ENCODE measurements at places on chromosomes 12 and 14.

DNA sequence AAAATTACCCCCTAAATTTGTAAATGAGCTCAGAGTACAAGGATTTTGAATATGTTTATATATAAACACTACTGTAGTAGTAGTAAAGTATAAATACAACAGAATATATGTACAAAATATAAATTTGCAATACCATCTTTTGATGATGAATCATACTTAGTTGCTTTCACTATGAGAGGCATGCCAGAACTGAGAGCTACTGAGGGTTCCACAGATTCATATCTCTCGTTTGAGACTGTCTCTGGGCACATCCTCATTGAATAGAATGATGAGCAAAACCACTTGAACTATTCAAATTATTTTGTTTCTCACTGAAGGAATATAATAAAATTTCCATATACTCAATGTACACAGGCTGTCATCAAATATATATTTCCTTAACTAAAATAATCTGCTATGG is 417.6 kb downstream of the NAV3 start:
- no peak for DNase-seq

- no peak for DNase-seq
Observed at GRCh38 chr12:89840162-89840922, 131.7 kb upstream of the ATP2B1 start.

GRCh38 chr12:121011820-121012219 is 4.5 kb downstream of the C12orf43 start:
- no peak for DNase-seq

- DNase-seq: no peak
Observed at GRCh38 chr12:52296572-52297215, 5.4 kb upstream of the KRT81 start.
